ENCODE measurements at places on chromosomes 2 and 18. TPM values are rescaled to one million over a fixed set of nuclear protein-coding genes. Genes with fewer than 3 reads are reported as not detected.

DNA sequence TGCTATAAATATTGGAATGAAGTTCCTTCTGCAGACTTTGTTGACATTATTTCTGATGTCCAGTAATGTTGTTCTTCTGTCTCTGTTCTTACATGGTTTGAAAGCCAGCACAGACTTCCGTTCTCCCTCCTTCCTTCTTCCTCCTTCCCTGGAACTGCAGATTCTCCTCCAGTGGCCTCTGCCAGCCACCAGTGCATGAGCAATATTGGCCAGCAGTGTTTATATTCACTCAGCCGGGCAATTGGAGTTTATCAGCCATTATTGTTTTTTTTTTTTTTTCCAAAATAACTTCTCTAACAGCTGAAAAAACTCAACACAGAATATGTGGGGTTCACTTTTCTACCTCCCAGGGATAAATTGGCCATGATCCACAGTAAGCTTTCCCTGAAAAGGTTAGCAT lies 86.8 kb downstream of the ADCYAP1 start:
- DNase-seq: no peak

DNA sequence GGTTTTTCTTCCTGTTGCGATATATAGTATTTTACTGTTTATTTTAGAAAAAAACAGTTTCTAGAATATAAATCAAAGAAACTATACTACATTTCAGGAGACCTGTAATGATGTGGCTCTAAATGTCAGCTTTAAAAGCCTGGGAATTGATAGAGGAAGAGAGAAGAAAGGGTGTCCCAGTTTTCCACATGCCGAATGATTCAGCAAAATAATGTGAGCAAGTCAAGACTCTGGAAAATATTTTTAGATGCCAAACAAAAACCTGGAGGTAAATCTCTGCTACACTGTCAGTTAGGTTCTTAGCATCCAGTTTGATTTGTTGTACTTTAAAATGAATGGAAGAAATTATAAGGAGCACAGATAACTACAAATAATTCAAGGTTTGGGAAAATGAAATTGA lies 67.1 kb upstream of the DSG1 start:
- no peak for DNase-seq

VIT gene
- total RNA-seq: 34.0 TPM

- DNase-seq: peak; percentile 33
Measured at GRCh38 chr18:5582076-5582475, 38.3 kb upstream of the EPB41L3 start.

GRCh38 chr2:223901854-223902253 lies 43.3 kb downstream of the WDFY1 start:
- no peak for DNase-seq

GRCh38 chr2:8659092-8659734 lies 22.6 kb upstream of the ID2 start:
- DNase-seq: no peak
